ENCODE measurements at places on chromosomes 12 and 14.
A peak's percentile ranks its signal among the peaks of the same experiment; 100 is the strongest.

DNA sequence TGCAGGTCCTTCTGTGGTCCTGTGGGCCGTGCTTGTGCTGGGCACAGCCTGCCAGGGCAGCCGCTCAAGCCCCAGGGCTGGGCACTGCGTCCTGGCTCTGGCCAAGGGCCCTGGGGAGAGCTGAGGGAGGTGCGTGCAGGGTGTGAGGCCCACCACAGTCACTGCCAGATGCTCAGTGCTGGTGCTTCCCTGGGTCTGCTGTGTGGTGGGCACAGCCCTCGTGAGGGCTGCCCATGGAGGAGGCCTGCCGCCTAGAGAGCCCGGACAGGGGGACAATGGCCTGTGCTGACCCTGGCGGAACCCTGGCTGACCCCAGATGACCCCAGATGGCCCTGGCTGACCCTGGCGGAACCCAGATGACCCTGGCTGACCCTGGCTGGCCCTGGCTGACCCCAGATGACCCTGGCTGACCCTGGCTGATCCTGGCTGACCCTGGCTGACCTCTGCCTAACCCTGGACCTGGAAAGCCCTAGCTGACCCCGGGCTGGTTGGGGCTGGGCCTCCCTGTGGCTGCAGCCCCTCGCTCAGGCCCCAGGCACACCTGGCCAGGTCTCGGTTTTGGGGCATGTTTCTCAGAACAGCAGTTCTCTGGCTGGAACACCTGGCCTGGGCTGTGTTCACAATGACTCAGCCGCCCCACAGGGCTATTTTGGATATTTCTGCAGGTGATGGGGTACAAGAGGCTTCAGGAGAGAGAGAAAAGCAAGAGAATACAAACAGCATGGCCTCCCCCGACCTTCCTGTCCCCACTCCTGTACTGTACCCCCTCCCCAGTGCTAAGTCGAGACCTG lies 55.4 kb downstream of the TMEM121 start:
- no peak for DNase-seq

DNA sequence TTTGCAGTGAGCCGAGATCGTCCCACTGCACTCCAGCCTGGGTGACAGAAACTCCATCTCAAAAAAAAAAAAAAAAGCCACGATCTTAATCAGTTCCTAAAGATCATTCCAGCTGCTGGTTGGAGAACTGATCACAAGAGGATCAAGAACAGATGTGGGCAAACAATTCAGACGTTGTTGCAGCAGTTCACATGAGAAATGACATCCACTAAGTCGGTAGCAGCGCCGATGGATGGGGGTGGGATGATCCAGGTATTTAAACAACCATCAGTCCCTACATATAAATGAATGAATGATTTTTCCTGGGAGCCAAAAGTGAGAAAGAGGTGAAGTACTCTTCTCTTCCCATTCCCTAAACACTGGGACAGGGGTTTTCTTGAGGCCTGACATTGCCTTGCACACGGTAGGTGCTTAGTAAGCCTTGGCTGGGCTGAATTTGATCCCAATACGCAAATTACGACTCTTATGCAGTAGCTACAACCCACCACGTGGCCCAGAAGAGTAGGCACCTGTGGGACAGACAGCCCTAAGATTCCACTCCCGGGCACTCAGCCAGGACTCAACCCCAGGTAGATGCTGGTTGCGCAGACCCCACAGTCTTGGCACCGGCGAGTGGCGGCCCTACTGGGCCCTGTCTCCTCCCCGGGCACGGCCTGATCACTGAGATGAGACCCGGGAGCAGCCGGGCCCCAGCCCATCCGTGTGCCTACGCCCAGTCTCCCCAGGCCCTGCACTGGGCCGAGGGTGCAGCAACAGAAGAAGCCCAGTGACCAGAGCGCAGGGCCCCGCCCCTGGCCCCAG lies 565 bp downstream of the SPRYD3 start:
- no peak for DNase-seq

GRCh38 chr12:124426594-124427555 lies 132.0 kb downstream of the RFLNA start:
- no peak for DNase-seq

- DNase-seq: no peak
Observed at GRCh38 chr14:100030452-100031153, 34.6 kb upstream of the EVL start.

DNA sequence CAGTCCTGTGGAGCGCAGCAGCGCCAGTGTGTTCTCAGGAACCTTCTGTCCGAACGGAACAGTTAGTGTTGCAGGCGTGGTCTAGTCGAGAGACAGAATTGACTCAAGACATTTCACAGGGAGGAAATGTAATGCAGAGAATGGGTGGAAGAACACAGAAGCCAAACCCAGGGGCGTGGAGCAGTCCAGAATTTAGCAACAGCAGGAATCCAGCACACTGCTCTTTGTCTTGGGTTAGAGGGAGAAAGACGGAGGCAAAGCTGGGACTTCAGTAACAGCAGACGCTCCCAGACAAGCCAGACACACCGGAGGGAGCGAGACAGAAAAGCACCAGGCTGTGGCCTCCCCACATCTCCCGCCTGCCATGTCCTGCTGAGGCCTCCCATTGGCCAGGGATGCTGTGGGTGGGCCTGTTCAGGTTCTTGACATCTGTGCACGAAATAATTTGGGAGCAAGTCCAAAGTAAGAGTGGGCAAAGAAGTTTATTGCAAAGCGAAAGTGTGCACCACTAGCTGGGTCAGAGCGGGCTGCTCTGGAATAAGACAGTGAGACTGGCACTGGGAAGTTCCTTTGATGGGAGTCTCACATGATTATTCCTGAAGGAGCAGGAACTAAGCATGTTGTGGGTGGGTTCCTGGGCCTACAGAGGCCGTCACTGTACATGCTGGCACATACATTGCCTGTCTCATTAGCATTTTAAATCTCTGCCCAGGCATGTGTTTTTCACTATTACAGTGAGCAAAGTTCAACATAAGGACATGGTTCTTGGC lies 339.3 kb upstream of the SFSWAP start:
- no peak for DNase-seq

DNA sequence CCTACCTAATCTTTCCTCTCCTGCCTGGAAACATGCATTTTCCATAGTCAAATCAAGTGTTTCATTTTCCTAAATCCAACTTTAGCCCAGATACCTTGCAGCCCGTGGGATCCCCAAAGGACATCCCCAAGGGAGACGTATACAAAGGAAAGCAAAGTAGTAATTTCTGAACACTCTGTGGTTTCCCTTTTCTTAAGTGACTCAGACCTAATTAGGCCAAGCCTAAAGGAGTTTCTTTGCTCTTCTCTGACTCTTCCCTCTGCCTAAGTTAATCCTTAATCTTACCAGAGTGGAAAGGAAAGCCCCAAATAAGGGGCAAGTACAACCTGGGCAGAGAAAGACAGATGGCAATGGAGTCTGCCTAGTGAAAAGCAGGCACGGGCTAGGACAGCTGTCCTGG lies 250.3 kb downstream of the SPTSSA start:
- DNase-seq: no peak

DNA sequence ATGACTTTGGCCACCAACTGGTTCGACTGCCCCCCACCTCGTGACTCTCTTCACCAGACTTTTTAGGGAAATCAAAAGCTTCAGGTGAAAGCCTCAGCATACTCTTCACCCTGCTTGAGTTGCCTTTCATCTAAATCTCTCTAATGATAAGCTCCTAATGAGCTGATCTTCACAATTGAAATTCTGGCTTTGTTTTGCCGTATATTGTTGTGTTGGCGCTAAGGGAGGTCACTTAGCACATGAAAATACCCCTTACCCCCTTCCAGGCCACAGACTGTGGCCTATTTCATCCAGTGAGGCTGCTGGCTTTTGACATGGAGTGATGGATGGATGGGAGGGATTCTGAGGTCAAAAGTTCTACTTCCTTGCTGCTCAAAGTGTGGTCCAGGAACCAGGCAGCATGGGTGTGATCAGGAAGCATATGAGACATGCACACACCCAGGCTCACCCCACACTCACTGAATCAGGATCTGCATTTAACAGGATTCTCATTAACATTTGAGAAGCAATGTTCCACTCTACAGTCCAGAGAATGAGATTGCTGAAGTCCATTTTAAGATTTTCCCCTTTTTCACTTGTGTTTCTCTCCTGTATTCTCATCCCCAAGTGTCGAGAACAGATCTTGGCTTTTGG lies 131.4 kb downstream of the DACT1 start:
- no peak for DNase-seq

GRCh38 chr14:32022938-32023466 lies 54.1 kb upstream of the ARHGAP5 start:
- DNase-seq: no peak

DNA sequence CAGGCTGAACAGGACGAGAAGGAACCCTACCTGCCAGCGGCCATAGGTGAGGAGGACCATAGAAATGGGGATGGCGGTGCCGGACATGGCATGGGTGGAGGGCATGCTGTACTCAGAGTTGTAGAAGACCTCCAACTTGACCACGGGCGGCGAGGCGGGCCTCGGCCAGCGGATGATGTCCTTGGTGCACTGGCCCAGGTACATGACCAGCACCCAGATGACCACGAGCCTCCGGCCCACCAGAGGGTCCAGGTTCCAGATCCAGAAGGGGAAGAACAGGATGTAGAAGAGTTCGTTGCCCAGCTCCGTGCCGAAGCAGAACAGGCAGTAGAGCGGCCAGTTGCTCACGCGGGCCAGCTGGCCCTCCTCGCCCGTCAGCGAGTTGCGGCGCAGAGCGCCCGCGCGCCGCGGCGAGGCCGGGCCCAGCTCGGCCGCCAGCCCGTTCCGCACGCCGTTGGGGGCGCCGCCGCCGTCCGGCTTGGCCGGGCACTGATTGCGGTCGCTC lies 582 bp downstream of the SGPP1 start:
- DNase-seq: peak; percentile 16

DNA sequence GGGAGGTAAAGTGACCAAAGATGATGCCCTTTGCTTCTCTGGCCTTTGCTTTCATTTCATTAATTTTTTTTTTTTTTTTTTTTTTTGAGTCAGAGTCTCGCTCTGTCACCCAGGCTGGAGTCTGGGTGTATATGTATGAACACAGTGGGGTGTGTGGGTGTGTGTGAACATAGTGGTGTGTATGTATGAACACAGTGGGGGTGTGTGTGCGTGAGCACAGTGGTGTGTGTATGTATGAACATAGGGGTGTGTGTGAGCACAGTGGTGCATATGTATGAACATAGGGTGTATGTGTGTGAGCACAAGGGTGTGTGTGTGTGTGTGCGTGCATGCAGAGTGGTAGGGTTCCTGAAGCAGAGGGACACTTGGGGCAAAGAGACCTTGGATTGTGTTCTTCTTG lies 9.6 kb downstream of the KLC1 start:
- DNase-seq: no peak

- no peak for DNase-seq
Observed at GRCh38 chr14:91173904-91174303, 60.0 kb downstream of the DGLUCY start.

- no peak for DNase-seq
Observed at GRCh38 chr12:116687888-116688287, 50.0 kb downstream of the SPRING1 start.

DNA sequence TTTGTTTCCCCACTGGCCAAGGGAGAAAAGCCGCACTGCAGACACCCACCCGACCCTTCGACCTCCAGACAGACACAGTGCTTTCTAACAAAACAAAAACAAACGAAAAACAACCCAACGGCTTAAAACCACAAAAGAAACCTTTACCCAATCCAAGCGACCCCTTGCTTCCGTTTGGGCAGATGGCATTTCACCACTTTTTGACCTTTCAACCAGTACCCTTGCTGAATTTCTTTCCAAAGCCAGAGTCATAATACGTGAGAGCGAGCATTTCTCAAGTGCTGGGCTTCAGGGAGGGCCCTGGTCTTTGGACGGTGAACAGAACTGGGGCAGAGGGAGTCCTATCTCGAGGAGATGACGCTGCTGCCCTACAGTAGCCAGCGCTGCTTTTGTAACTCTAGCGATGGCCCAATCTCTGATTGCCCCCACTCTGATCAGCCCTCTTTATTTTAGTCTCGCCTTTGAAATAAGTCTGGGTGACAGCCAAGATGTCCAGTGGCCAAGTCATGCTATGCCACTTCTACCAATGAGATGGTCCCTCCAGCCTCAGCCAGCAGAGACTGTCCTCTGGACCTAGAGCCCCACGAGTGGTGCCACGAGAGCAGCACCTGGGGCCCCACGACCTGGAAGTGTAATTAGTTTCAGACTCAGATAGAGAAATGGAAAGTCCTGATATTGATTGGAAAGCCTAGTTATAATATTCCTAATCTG lies 21.9 kb upstream of the ADIPOR2 start:
- DNase-seq: no peak

DNA sequence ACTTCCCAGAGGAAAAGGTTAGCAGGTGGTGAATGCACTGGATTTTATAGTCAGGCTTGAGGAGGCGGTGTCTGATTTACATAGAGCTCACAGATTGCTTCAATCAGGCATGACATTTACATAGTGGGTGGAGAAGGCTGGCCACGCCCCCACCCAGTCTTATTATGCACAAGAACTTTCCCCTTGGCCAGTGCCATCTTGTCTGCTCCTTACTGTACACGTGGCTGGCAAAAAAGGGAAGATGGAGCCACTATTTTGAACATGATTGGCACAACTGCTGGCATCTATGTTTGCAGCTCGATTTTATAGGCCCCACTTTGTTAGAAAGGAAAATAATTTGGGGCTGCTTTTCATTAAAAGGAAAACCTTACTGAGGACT lies 10.9 kb upstream of the LGMN start:
- no peak for DNase-seq

- no peak for DNase-seq
Observed at GRCh38 chr14:67652189-67652588, 22.2 kb downstream of the VTI1B start.

DNA sequence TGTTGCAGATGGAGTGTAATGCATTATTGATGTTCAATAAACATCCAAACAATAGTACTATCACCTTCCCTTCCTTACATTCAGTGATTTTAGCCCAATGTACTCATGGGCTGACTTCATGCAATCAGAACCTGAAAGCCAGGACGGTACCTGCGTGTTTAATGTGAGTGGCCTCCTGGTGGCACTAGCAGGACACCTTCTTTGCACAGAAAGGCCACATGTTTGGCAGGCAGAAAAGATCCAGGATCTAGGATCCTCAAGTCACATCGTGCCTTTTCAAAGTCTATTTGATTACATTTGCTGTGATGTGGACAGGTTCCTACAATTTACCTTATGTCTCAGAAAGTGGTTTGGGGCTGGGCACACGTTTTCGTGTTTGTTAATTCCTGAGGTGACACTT lies 82.9 kb downstream of the NEDD1 start:
- no peak for DNase-seq

DNA sequence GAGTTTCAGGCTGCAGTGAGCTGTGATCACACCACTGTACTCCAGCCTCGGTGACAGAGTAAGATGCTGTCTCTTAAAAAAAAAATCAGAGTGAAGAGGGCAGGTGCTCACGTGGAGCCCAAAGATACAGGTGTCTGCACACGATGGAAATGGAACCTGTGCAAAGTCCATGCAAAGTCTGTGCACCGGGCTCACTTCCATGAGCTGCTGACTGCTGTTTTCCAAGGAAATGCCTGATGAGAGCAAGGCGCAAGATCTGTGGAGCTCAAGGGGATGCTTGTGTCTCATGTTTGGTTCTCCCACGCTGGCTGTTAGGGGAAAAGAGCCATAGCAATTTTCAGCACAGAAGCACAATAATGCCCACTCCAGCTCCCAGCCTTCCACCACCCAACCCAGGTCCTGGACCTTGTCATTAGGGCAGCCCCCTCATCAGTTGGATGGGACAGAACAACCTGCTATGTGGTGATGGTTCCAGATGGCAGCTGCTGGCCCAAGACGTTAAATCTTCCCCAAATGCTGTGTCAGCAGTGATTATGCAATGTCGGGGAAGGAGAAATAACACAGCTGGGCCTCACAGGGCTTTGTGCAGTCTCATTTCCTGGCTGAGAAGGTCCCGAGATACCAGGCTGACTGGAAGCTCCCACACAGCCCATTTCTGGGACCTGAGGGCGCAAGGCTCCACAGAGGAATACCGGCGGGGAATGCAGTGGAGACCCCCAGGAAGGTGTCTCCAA lies 27.9 kb upstream of the DICER1 start:
- no peak for DNase-seq

GRCh38 chr12:16603916-16604575 lies 1.9 kb downstream of the LMO3 start:
- no peak for DNase-seq
